ENCODE measurements at places on chromosomes 5 and 9. TPM values are rescaled to one million over a fixed set of nuclear protein-coding genes. Genes with fewer than 3 reads are reported as not detected.
A peak's percentile ranks its signal among the peaks of the same experiment; 100 is the strongest.

GRCh38 chr9:34957492-34958410 is at the start of gene PHF24:
PHF24 (plus strand) TSS chr9:34958285; CDS start chr9:34971299, 13,014 bp downstream.
- H3K4me1 ChIP-seq, result no peaks in the 10 kb centered on the region
- no peaks in the 10 kb centered on the region for H3K36me3 ChIP-seq
- peak within 1 kb of the TSS; percentile 39 for H3K4me3 ChIP-seq
- peaks cover 28% of the 10 kb centered on the region for H3K27me3 ChIP-seq
- no peak within 1 kb of the TSS for H3K27ac ChIP-seq

CCDC192 gene
- not detected for polyA plus RNA-seq

- H3K36me3 ChIP-seq, result no peaks in the 10 kb centered on the region
- peak overlapping the region; percentile 78 for H3K4me3 ChIP-seq
Observed at GRCh38 chr5:75053304-75054133, 1.2 kb upstream of the GCNT4 start.

SOHLH1 gene
- polyA plus RNA-seq, result not detected

DNA sequence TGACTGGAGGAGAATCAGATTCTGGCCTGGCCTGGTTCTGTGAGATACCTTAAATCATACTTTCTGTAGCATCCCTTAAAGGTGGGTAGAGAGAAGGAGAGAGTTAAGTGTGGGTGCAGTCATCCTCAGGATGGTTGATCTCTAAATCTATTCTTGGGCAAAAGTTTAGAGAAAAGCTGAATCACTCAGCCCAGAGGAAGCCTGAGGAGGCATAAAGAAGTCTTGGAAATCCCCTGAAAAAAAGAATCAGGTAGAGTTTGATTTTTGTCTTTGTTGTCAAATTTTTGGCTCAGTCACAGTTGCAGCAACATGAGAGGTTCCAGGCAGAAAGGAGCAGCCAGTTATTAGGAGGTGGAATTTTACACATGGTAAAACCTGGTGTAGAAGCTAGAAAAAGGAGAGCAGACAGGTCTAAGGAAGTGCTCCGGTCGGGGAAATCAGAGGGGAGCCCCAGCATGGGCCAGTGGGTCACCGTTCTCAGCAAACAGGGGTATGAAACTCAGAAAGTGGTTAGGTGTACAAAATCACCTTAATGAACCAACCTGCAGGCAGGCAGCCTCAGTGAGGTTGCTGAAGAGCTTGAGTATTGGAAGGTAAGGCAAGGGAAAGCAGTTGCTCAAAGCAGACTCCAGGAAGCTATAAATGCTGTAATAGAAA is 116.2 kb upstream of the CNTLN start:
- H3K4me3 ChIP-seq, result no peak overlapping the region
- H3K4me1 ChIP-seq, result no peaks in the 10 kb centered on the region
- peaks cover 3% of the 10 kb centered on the region for H3K36me3 ChIP-seq
- no peak overlapping the region for H3K27ac ChIP-seq

GRCh38 chr5:170206216-170206615 is 26.6 kb upstream of the C5orf58 start:
- DNase-seq, result no peak
- H3K4me3 ChIP-seq, result no peak overlapping the region
- H3K27me3 ChIP-seq, result peaks cover 3% of the 10 kb centered on the region
- no peaks in the 10 kb centered on the region for H3K4me1 ChIP-seq
- no peak overlapping the region for H3K27ac ChIP-seq

- H3K36me3 ChIP-seq, result no peaks in the 10 kb centered on the region
- H3K27me3 ChIP-seq, result peaks cover 2% of the 10 kb centered on the region
- no peak for DNase-seq
- no peak overlapping the region for H3K27ac ChIP-seq
Observed at GRCh38 chr5:173642895-173643481, 26.5 kb upstream of the BOD1 start.

- H3K4me1 ChIP-seq, result peaks cover 73% of the 10 kb centered on the region
- no peak for DNase-seq
Observed at GRCh38 chr9:131682261-131682660, 57.6 kb downstream of the RAPGEF1 start.

DNA sequence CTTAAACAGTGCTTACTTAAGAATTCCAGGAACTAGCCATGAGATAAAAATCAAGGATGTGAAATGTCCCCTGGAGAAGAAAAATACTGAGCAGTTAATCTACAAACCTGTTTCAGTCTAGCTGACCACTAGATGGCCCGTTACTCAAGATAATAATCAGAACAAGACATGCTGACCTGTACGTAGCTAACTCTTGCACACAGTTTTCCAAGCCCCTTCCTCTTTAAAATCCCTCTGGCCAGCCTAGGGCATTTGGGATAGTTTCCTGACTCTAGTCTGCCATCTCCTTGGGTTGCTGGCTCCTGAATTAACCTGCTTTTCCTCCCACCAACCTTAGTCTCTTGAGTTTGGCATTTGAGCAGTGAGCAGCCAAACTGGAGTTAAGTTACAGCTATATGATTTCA is 59.2 kb upstream of the TRAF1 start:
- no peak overlapping the region for H3K4me3 ChIP-seq
- no peaks in the 10 kb centered on the region for H3K4me1 ChIP-seq
- no peak overlapping the region for H3K27ac ChIP-seq
- no peak for DNase-seq
- H3K27me3 ChIP-seq, result peaks cover 9% of the 10 kb centered on the region

GRCh38 chr9:8430945-8431344 is 631.4 kb upstream of the DMAC1 start:
- DNase-seq, result no peak
- no peaks in the 10 kb centered on the region for H3K36me3 ChIP-seq
- H3K27me3 ChIP-seq, result peaks cover 4% of the 10 kb centered on the region
- peak overlapping the region; percentile 2 for H3K4me3 ChIP-seq
- H3K4me1 ChIP-seq, result peaks cover 33% of the 10 kb centered on the region

GRCh38 chr5:157994906-157995519 is 136.1 kb upstream of the CLINT1 start:
- no peak overlapping the region for H3K27ac ChIP-seq
- peaks cover 13% of the 10 kb centered on the region for H3K4me1 ChIP-seq
- peaks cover 3% of the 10 kb centered on the region for H3K36me3 ChIP-seq

NPDC1 gene
- polyA plus RNA-seq, result 1.4 TPM

Data from immature natural killer cell (primary cell).